ENCODE measurements at places on chromosomes 4 and X. TPM values are rescaled to one million over a fixed set of nuclear protein-coding genes. Genes with fewer than 3 reads are reported as not detected.
A peak's percentile ranks its signal among the peaks of the same experiment; 100 is the strongest.

The PCDH11X gene
- 2.0 TPM for polyA plus RNA-seq

The MAMLD1 gene
- 15.2 TPM for polyA plus RNA-seq

The SPANXC gene
- not detected for polyA plus RNA-seq

The STIM2 gene
- 57.2 TPM for polyA plus RNA-seq

- no peak for DNase-seq
Measured at GRCh38 chrX:71170660-71171059, 26.0 kb downstream of the NLGN3 start.

- no peak for DNase-seq
Measured at GRCh38 chr4:48262926-48263325, 6.7 kb downstream of the TEC start.

DNA sequence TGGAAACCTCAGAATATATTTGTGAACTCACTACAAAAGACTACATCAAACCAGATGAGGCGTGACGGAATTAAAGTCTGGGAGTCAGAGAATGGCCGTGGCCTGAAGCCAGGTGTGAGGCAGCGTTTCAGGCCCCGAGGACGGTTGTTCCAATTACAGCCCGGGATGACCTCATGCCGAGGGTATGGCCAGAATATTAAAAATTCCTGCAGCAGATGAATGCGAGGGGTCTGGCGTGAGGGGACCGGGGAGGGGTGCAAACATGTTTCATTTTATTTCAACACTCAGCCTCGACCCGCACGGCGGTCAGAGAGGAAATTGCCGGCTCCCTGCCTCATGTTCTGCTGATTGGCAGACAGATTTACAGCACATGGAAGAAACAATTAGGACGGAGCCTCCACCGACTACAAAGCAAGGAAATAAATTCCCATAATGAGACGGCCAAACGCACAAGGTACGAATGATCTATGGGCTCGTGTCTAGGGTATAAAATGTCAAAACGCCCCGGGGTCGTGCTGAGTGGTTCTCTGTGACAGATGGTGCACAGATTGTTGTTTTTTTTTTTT, 289.7 kb downstream of the SHOX start:
- DNase-seq: no peak

- no peak for DNase-seq
Measured at GRCh38 chr4:79964020-79964399, 109.0 kb downstream of the ANTXR2 start.

DNA sequence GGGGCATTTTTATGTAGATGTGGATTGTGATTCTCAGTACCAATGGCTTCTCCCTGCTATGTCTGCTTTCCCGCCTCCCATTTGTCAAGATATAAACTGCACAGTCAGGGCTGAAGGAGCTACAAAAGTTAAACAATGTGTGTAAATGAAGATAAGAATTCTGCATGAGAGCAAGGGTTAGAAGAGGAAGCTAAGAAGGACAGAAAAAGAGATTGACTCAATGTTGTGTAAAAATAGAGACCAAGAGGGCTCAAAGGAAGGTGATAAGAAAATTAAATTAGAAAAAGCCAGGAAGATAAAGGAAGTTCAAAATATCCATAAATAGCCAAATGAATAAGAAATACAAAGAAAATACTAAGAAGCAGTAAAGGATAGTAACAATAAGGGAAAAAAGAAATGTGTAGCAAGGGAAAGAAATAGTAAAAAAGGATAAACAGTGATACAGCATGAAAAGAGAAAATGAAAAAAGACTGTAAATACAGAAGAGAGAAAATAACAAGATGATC, 82.5 kb downstream of the AMELX start:
- no peak for DNase-seq

DNA sequence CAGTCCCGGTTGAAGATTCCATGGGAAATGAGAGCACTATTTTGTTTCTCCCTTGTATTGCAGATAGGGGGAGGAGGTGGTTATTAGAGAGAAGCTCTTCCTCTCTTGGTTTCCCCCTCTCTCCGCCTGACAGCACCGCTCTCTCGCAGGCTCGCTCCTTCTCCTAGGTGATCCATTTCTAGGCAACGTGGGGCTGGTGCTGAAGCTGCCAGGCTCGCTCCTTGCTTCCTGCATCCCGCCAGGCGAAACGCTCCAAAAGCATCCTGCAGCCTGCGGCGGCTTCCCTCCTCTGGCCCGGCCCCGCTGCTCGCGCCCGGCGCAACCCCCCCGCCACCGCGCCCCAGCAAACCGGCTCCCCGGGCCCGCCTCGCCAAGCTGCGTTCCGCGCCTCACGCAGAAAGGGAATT, at the start of gene GRID2:
Gene GRID2, plus strand, starts transcription at position 346 of the 407 bp plus-strand sequence.
- DNase-seq: peak; percentile 22

GRCh38 chr4:61841714-61842113, 641.6 kb downstream of the ADGRL3 start:
- peak; percentile 1 for DNase-seq
